Activated T-helper 1 cell treated with anti-CD3 and anti-CD28 coated beads, Interleukin-2, amount 50 U/mL, for 16 hours (primary cell): ENCODE measurements at places on chromosomes 13 and 19.

DNA sequence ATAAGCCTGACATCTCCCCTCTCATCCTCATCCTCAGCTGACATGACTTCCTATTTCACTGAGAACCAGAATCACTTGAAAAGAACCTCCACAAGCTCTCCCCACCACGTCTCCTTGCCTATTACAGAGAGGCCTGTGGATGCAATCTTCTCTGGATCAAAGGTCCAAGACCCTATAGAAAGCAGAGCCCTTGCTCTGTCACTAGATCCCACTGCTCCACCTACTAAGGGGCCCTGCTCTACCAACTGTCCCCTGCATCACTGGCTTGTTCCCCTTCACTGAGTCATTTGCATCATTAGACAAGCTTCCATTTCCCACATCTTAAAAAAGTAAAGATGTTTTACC lies 40.8 kb downstream of the RCBTB2 start:
- no peak for DNase-seq

GRCh38 chr13:32468502-32469142 lies 40.7 kb upstream of the N4BP2L1 start:
- DNase-seq = no peak

DNA sequence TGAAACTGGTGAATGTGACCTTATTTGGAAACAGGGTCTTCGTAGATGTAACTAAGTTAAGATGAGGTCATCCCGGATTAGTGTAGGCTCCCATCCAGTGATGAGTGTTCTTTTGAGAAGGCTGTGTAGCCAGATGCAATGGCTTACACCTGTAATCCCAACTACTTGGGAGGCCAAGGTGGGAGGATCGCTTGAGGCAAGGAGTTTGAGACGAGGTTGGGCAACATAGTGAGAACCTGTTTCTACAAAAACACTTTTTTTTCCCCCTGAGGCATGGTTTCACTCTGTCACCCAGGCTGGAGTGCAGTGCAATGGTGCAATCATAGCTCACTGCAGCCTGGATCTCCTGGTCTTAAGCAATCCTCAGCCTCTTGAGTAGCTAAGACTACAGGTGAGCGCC lies 36.4 kb downstream of the FBN3 start:
- DNase-seq = no peak

DNA sequence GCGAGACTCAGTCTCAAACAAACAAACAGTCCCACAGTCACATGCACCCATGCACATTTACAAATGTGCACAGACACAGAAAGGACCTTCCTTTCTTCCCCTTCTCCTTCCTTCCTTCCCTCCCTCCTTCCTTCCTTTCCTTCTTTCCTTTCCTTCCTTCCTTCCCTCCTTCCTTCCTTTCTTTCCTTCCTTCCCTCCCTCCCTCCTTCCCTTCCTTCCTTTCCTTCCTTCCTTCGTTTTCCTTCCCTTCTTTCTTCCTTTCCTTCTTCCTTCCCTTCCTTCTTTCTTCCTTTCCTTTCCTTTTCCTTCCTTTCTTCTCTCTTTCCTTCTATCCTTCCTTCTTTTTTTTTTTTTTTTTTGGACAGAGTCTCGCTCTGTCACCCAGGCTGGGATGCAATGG lies 16.2 kb upstream of the EBI3 start:
- DNase-seq = no peak

- no peak for DNase-seq
Measured at GRCh38 chr19:48992581-48993174, 431 bp downstream of the GYS1 start.
